ENCODE measurements at places on chromosomes 5 and 9.
A peak's percentile ranks its signal among the peaks of the same experiment; 100 is the strongest.

DNA sequence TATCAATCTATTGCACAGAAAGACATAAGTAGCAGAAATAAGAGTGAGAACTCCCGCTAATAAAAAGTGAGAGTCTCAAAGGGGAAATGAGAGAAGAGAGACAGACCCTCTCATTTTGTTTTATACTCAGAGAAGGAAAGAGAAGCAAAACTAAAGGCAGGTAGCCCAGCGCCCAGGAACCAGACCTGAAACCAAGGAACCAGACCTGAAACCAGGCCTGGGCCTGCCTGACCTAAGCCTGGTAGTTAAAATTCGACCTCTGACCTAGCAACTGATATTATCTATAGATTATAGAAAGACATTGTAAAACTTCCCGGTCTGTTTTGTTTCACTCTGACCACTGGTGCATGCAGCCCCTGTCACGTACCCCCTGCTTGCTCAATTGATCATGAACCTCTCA is 134.5 kb upstream of the SEMA6A start:
- DNase-seq = no peak

DNA sequence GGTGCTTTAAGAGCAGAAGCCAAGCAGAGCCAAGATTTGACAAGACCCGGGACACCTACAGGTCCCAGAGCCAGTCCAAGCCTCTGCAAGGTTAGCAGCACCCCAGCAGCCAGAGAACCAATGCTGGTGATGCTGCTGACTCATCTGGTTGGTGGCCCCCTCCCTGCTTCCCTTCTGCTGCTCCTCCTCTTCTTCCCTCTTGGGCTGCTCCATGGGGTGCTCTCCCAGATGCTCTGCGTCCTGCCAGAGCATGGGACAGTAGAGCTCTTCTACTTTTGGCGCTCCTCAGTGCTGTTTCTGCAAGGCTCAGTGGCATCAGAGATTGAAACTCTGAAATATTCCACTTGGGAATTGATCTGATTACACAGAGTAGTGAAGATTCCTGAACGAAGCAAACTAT is 76.1 kb upstream of the SAP30L start:
- peak; percentile 69 for DNase-seq

DNA sequence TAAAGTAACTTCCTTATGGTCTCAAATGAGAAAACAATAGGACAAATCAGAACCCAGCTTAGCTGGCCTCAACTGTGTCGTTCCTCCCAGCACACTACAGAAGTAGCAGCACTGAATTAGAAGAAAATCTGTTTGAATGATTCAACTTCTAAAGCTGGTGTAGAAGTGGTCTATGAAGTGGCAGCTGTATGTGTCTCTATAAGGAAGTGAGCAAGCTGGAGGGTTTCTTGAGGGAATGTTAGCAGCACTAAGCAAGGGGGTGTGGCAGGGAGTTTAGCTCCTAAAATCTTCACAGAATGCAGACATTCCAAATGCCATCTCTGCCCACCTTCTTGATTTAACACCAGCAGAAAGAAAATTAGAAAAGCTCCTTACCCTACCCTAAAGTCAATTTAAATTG is 4.1 kb downstream of the KLF9 start:
- peak; percentile 63 for DNase-seq

DNA sequence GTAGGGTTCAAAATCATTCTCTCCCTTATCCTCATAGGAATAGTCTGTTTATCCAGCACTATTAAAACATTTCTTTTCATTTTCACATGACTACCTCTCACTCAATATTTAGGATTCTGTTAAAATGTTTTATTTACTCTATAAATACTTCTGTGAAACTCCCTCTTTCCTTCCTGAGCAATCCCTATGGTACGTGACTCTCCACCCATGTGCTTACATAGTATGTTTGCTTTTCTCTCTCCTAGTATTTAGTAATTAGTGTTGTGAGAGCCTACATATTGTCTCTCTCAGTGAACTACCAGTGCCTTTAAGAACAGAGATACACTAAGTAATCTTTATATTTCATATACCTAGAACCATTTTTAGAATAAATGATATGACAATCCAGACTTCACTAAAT is 46.0 kb downstream of the PTPRD start:
- DNase-seq = no peak

GRCh38 chr9:100465274-100465673 is 7.7 kb upstream of the TMEFF1 start:
- no peak for DNase-seq

DNA sequence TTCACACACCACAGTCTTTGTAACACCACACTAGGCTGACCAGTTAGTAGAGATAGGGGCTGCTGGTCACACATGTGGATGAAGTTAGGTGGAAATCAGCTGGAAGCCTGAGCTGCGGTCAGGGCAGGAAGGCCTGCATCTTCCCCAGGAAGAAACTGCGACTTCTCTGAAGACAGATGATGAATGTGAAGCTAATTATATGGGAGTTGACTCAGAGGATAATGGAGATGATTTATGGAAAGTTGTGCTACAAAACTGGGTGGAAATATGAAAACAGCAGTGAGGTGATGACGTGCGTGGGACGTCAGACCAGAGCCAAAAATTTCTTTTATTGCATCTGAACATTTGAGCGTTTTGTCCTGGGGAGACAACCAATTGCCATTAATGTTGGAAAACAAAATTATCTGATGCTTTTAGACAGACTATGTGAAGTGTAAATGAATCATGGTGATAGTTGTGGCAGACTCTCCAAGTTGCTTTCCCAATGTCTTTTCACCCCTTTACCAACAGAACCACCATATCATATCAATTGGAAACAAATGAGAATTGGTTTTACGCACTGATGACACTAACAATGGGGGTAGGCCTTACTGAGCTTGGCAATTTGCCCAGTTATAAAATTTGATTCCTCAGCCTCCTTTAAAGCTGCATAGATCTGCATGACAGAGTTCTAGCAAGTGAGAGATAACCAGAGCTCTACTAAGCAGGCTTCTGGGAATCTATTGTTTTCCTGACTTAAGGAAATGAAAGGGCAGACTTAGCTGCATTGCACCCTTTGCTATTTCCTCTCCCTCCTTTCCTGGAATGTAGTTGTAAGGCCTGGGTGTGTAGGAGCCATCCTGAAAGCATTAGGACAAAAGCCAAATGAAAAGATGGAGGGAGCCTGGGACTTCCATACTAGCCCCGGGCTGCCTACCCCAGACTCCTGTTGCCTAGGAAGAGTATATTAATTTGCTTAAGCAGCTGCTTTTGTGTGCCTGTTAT is 84.0 kb downstream of the RAB3C start:
- DNase-seq = no peak

- no peak for DNase-seq
These were observed 32.4 kb downstream of the DDX31 start for GRCh38 chr9:132637351-132637750.

DNA sequence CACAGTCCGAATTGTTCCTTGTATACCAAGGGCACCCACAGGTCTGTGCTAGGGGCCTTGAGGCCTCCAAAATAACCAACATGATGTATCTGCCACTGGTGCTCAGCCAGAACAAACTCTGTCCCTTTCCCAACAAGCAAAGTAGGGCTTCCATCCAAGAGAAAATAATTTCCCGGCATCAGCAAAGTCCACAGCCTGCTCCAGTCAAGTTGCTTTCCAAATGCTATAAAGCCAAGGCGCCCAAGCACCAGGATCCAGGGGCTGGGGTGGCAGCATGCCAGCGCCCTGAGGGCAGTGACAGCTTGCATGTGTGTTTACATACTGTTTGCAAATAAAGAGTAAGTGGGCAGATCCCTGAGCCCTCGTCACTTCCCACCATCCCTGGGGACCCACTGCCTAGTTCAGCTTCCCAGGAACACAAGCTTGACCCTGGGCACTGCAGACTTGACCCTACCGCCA is 155.9 kb downstream of the ERCC6L2 start:
- peak; percentile 40 for DNase-seq

- no peak for DNase-seq
These were observed 71.1 kb downstream of the TNC start for GRCh38 chr9:115046824-115047223.

DNA sequence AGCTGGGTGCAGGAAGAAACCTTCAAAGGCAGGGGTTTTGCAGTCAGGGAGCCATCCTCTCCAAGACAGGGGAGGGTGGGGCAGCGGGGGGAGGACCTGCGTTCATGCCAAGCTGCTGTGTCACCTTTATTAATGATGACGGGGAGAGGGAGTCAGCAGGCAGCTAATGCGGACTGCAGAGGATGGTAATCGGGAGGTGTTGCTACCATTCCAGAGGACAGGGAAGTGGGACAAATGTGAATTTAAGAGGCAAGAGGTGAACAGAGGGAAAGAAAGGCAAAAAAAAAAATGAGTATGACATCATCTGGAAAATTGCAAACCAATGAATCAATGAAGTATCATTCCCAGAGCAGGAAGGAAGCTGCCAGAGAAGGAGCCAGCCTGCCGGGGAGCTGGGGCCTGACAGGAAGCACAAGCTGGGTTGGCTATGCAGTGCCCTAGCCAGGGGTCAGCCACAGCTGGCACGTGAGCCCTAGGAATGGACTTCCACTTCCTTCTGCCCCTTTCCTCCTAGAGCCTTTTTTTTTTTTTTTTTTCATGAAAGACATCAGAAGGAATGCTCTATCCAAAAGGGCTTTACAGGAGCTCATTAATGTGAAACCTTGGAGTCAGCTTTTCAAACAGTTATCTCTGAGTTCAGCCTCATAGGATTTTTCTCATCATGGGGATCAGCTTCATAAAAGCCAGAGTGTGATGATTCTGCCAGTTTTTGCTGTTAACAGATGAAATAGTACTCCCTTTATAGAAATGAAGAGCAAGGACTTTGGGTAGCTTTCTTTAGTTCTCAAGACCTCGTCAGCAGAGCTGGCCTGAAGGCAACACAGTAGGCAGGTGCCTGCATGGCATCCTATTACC is 9.2 kb downstream of the INSYN2B start:
- peak; percentile 97 for DNase-seq

DNA sequence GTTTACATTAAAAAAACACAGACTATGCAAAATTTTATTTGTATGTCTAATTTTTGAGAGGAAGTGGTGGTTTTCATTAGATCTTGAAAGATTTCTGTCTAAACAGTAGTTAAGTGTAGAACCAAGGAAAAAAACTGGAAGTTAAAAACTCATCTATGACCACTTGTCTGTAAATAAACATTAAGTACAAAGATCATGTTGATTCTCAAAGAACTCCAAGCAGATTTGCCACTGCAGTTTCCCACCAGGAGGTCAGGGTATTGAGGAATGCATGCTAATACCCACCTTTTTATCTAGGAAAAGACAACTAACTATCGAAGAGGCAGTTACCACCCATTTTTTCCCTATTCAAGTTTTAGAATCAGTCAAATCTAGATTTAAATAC is 1.9 kb downstream of the STOM start:
- no peak for DNase-seq

DNA sequence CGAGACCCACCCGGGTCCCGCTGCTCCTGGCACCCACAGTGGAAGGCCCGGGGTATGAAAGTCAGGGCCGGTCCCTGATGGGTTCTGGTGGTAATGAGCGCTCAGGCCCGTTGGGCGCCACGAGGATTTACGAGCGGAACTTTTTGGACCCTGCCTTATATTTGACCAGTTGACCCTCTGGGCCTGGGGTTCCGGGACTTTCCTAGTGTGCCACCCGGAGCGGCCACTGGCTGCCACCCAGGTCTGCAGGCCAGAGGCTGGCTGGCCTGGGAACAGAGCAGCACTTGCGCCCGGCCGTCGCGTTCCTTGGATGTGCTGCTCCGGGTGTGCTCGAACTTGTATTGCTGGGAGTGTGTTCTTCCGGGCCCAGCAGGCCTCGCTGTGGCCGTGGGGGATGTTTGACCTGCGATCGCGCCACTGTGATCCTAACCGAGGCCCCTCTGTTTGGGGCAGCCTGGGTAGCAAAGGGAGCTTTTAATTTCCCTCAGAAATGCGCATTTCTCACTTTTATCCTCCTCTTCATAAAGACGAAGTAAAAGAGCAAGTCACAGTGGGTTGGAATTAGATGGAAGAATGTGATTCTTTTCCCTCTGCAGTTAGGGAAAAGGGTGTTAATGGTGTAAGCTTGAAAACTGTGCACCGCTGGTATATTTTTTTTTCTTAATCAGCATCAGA is 1.2 kb downstream of the F2RL1 start:
- DNase-seq = no peak

- DNase-seq = peak; percentile 82
These were observed 3.7 kb downstream of the ECSCR start for GRCh38 chr5:139458580-139459407.

- DNase-seq = no peak
These were observed 344.0 kb downstream of the PTPRD start for GRCh38 chr9:10268531-10269485.

DNA sequence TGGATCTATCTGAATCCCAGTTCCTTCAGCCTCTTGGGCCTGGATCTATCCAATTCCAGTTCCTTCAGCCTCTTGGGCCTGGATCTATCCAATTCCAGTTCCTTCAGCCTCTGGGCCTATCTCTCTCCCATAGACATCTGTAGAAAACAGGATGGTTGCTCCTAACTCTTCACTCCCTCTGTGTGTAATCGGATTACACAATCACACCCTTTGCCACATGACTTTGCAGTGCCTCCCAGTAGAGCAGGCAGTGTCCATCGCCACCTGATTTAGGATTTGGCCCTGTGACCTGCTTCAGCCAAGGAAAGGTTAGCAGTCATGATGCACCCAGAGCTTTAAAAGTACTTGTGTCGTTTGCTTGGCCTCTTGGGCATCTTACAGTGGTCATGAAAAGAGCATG is 56.7 kb downstream of the LHX2 start:
- DNase-seq = no peak

DNA sequence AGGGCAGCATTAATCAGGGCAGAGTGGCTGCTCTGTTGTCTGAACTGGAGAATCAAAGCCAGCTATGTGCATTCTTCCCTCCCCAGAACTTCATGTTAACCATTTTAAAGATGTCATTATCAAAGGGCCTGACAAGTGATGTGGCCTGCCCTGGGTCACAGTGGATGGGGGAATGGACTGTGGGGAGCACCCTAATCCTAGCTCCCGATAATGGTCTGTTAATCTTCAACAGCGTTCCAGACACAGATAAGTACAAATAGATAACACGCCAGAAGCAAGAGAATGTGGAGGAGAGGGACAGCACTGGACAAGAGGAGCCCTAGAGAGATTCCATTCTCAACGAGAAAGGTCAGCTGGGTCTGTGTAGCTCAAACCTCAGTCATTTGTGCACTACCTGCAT is 77.5 kb downstream of the DPYSL3 start:
- DNase-seq = no peak

DNA sequence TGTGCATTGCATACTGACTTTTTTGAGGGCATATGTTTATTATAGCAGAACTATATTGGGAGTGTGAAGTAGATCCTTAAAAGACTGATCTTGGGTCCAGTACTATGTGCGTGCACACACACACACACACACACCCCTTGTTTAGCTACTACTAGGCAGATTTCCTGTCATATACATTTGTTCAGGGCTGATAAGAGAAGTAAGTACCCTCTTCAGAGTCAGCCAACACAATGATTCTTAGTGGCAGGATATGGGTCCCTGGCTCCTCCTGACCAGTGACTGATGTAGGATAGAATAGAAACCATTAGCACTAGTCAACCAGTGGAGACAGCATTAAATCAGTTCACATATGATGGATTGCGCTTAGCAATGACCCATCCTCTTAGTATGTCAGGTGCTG is 76.2 kb upstream of the MIER3 start:
- DNase-seq = no peak

DNA sequence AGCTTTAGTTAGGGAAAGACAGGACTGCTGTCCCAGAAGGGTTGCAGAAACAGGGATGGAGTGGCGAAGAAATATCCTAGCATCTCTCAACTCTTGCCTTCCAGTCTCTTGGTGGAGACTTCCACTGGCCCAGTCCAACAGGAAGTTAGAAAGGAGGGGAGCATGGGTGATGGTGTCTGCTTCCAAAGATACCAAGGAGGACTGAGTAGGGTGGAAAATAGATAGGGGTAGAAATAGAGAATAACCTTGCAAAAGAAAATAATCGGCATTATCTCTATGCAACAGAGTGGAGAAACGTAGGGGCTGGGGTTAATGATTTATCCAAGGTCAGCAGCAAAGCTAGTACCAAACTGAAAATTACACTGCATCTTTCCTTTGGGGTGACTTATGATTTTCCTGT is 242.3 kb downstream of the PSAT1 start:
- no peak for DNase-seq

Measured in EL (cell line).